ENCODE measurements at places on chromosomes 3 and 15.

DNA sequence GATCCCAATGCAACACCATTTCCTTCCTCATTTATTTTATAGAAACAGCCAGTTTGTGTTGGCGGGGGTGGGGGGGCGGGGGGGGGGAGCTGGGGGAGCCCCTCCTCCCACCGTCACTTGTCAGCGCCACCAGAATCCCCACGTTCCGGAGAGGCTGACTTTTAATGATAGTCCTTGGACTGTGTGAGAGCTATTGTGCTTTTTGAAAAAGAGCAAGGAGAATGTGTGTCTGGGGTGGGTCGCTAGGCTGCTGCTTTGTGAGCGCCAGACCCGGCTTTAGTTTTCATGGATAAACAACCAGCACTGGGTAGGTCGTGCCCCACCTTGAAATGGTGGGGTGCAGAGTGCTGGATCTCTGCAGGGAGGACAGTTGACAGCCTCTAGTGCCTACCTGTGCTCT is 135.0 kb upstream of the ONECUT1 start:
- DNase-seq = no peak

- DNase-seq = peak; percentile 44
These were observed 220.5 kb upstream of the ADAMTS9 start for GRCh38 chr3:64908251-64908685.

- no peak for DNase-seq
These were observed 43.1 kb downstream of the RBPMS2 start for GRCh38 chr15:64732156-64732860.

- no peak for DNase-seq
These were observed 42.9 kb downstream of the GALK2 start for GRCh38 chr15:49212897-49213296.

- DNase-seq = no peak
These were observed 121.3 kb upstream of the IQSEC1 start for GRCh38 chr3:13194285-13195209.

DNA sequence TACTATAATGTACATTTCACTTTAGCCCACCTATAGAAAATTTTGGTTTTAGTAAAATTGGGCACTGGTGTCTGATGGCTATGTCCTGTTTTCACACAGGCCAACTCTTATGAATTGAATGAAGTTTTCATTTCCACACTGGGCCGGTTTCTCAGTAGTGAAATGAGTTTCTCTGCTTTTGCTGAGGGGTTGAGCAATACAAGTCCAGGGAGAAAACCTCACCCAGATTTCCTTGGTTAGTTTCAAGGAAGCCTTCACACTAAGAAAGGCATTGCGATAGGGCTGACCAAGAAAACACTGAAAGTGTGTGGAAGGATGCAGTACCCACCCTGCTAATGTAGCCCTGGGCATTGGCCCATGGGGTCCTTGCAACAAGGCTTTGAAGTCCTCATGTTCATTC is 331.5 kb upstream of the CFAP20DC start:
- DNase-seq = no peak

- no peak for DNase-seq
These were observed 204.7 kb upstream of the MCTP2 start for GRCh38 chr15:94026458-94027304.

DNA sequence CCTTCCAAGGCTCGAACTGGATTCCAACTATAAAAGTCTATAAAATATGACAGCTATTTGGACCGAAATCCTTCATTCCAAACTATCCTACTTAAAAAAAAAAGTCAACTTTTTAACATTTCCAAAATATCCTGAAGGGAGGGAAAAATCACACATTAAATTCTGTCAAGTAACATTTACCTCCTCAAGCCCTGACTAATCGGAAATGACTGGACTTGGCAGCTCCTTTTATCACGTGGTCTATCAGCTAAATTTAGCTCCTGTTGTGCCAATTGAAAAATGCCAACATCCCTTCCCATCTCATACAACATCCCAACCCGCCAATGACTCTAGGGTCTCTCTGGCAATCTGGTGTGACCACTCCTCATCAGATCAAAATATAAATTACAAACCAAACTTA is 297.9 kb downstream of the FHIT start:
- DNase-seq = no peak

GRCh38 chr3:129565902-129566301 is 22.9 kb downstream of the H1-8 start:
- DNase-seq = no peak

GRCh38 chr15:39393575-39394335 is 187.1 kb upstream of the THBS1 start:
- peak; percentile 20 for DNase-seq

GRCh38 chr15:43792761-43793476 is 799 bp downstream of the SERF2 start:
- peak; percentile 39 for DNase-seq

DNA sequence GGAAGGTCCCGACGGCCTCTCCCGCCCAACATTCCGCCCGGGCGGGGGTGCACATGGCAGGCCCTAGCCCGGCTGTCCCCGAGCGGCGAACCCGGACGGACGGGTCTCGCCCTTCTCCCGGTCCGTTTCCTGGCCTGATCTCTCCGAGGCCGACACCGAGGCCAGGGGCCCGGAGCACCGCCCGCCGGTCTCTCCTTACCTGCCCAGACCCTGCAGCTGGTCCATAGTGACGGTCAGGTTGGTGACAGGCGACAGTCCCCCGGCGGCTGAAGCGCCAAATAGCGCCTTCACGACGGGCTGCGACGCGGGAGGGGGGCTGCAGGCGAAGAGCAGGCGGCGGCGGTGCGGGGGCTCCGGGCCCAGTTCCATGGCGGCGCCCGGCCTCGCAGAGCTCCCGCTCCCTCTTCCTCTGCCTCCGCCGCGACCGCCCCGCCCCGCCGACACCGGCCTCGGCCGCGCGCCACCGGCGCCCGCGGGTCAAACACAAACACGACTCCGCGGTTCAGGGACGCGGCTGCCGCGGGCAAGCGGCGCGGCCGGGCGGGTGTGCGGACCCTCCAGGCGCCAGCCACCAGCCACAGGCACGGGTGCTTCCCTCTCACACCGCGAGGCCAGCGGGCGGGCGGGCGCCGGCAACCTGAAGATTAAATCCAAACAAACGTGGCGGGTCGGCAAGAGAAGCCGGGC is 495 bp downstream of the CDC25A start:
- peak; percentile 86 for DNase-seq

DNA sequence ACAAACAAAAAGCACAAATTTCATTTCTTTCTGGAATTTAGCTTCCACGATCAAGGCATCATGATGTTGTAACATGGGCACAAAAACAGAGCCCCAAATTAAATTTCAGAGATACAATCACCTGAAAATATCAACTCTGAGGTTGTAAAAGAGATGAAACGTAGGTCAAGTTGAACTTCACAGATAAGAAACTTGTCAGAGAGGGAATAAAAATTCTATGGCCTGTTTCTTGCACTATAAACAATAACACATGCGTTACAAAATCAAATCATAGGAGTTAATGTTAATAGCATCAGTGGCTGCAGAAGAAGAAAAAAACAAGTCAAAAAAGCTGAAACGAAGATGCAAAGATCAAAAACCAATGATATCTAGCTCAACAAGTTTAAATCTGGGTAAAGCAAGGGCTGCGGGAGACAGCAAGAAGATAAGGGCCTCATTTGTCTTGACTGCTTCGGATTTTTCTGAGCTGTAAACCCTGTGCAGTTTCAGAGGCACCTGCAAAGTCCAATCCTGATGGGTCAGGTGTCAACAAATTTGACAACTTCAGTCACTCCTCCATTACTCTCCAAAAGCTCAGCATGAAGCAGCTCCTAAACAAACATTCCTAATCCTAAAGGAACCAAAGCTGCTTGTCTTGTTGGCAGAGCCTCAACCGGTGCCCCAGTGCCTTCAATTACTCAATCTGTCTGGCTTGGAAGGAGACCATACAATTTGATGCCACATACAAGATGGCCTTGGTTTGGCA is 219.8 kb downstream of the STT3B start:
- no peak for DNase-seq

GRCh38 chr15:41561777-41562145 is 2.7 kb downstream of the TYRO3 start:
- DNase-seq = no peak

DNA sequence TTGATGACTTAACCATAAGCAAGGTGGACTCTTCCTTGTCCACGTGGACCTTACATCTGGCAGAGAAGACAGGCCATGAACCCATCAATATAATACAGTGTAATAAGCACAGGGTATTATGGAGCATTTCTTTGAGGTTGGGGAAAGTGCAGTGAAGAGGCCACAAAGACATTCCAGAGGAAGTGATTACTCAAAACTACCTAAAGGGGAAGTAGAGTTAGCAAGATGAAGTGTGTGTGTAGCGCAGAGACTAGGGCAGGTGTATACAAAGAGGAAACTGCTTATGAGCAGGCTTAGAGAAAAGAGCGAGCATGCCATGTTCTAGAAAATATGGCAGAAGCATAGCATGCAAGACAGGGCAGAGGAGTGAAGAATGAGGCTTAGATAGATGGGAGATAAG is 17.9 kb downstream of the CP start:
- peak; percentile 19 for DNase-seq

DNA sequence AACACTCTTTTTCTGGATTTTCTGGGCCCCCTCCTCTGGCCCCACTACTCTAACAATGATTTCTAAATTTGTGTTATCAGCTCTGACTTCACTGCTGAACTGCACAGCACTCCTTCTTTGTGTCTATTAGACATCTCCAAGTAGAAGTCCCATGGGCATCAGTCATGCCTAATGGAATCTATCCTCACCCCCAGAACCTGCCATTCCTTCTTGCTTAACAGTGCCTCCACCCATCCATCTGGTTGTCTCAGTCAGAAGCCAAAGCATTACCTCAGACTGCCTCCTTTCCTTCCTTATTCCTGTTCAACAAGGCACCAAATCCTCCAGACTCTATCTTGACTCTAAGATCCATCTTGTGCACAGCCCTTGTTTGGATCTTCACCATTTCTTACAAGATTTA is 36.2 kb downstream of the SSR3 start:
- no peak for DNase-seq

- no peak for DNase-seq
These were observed 15.8 kb downstream of the SOX2 start for GRCh38 chr3:181727341-181728032.
